ENCODE measurements at places on chromosomes 3 and 15.

DNA sequence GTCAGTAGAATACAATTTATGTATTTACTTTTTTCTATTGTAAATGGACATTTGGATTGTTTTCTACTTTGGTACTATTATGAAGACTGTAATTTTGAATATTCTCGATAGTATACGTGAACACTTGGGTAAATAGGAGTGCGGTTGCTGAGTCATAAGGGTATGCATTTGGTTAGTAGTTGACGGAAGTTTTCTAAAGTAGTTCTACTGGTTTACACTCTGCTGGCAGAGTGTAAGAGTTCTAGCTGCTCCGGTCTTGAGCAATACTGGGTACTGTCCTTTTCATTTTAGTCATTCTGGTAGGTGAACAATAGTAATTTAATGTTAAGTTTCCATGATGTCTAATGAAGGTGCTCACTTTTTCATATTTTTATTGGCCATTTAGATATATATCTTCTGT is 70.0 kb downstream of the MEF2A start:
- H3K4me3 ChIP-seq: no peak overlapping the region
- H3K27me3 ChIP-seq: no peaks in the 10 kb centered on the region
- no peak for DNase-seq
- H3K4me1 ChIP-seq: no peaks in the 10 kb centered on the region

DNA sequence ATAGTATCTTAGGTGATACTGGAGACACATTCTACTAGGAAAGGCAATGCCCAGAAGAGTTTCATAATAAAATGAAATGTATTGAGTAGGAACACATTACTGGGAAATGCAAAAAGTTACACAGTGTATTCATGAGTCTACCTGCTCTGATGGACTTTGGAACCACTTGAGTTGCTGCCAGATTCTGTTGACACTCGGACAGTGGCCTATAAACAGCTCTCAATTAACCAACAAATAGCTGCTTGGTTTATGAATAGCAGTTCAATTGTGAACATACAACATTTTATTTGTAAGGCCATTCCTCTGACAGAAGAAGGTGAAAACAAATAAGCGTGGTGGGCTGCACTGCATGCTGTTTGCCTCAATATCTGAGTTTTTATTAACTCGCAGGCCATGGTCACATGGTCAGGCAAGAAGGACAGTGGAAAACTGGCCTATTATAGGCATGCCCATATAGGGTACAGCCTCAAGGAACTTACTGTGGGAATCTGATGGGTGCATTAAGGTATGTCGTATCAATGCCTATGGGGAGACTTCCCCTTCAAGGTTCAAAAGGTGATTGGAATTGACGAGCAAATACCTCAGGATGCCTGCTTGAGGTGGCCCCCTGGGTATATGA is 66.2 kb downstream of the C3orf80 start:
- no peak for DNase-seq
- H3K36me3 ChIP-seq: peaks cover 3% of the 10 kb centered on the region
- no peak overlapping the region for H3K4me3 ChIP-seq
- no peaks in the 10 kb centered on the region for H3K27me3 ChIP-seq
- no peak overlapping the region for H3K27ac ChIP-seq
- H3K4me1 ChIP-seq: no peaks in the 10 kb centered on the region

- H3K36me3 ChIP-seq: no peaks in the 10 kb centered on the region
- no peaks in the 10 kb centered on the region for H3K4me1 ChIP-seq
- no peak overlapping the region for H3K27ac ChIP-seq
- DNase-seq: peak; percentile 22
These were observed 39.2 kb downstream of the RAB27A start for GRCh38 chr15:55250392-55250791.

DNA sequence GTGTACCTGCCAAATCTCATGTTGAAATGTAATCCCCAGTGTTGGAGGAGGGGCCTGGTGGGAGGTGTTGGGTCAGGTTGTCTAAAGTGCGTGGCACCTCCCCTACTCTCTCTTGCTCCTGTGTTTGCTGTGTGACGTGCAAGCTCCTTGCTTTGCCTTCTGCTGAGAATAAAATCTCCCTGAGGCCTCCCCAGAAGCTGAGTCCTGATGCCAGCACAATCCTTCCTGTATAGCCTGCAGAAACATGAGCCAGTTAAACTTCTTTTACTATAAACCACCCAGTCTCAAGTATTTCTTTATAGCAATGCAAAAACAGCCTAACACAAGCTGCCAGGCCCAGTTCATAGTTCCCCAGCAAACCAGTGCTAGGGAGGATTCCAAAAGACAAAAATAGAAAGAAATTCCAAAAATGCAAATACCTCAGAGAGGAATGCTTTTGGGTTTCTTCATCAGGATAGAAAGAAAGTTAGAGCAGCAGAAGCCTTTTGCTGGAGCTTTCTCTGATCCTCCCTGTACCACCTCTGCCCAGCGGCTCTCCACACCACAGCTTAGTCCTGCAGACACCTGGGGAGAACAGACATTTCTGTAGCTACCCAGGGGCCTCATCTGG is 25.9 kb upstream of the CDV3 start:
- H3K27me3 ChIP-seq: no peaks in the 10 kb centered on the region
- peak; percentile 82 for DNase-seq
- peak overlapping the region; percentile 75 for H3K27ac ChIP-seq
- H3K36me3 ChIP-seq: no peaks in the 10 kb centered on the region
- H3K4me3 ChIP-seq: no peak overlapping the region

- no peak overlapping the region for H3K27ac ChIP-seq
- H3K4me1 ChIP-seq: no peaks in the 10 kb centered on the region
- H3K4me3 ChIP-seq: no peak overlapping the region
- DNase-seq: peak; percentile 70
- peaks cover 24% of the 10 kb centered on the region for H3K27me3 ChIP-seq
- no peaks in the 10 kb centered on the region for H3K36me3 ChIP-seq
These were observed 7.1 kb downstream of the CPN2 start for GRCh38 chr3:194344012-194344411.

DNA sequence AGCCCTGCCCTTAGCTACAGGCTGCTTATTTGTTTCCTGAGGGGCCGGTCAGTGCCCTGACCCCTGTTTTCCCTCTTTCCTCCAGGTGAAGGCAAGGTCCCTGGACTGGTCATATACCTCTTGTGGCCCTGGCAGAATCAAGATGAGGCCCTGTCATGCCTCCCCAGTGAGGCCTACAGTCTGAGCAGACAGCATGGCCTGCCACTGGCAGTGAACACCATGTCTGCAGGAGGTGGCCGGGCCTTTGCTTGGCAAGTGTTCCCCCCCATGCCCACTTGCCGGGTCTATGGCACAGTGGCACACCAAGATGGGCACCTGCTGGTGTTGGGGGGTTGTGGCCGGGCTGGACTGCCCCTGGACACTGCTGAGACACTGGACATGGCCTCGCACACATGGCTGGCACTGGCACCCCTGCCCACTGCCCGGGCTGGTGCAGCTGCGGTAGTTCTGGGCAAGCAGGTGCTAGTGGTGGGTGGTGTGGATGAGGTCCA is 1.2 kb downstream of the KLHDC8B start:
- peak overlapping the region; percentile 86 for H3K4me3 ChIP-seq
- H3K36me3 ChIP-seq: peaks cover 43% of the 10 kb centered on the region
- peaks cover 62% of the 10 kb centered on the region for H3K4me1 ChIP-seq
- H3K27ac ChIP-seq: peak overlapping the region; percentile 84
- no peaks in the 10 kb centered on the region for H3K27me3 ChIP-seq

DNA sequence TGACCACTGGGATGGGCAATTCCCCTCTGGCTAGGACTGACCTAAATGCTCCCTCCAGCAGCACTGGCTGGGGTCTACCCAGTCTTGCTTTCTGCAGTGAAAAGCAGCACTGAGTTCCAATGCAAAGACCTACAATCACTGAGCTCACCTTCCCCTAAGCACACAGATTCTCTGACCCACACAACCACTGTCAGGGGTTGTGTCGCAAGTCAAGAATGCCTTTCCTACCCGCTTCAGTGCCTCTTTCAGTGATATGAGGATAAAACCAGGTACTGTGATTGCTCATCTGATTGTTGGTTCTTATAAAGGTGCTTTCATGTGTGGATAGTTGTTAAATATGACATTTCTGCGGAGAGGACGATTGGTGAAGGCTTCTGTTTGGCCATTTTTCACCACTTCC is 345.6 kb downstream of the GAP43 start:
- no peaks in the 10 kb centered on the region for H3K36me3 ChIP-seq
- no peak overlapping the region for H3K4me3 ChIP-seq

Measured in muscle of leg (tissue), 16 donors.